Cortex of kidney (tissue), 1 donor: ENCODE measurements at places on chromosomes 2 and 18.

DNA sequence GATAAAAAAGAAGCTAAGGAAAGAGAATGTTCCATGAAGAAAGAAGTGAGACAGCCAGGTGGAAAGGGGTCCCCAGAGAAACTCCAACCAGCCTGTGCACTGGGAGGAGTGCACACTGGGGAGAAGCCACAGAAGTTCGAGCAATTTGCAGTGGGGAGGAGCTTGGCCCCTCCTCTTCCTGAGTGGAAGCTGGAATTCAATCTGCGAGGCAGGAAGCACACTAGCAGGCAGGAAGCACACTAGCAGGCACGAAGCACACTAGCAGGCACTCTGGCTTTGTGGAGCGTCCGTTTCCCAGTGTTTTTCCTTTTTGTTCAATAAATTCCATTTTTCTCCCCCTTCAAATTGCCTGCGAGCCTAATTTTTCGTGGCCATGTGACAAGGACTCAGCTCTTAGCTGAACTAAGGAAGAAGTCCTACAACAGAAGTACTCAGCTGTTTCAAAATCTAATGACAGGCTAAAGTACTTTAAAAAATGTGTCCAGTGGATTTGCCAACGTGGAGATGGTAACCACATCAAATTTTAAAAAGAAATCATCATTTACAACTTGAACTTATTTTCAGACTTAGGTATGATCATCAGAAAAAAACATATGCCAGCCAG lies 21.4 kb upstream of the SPIRE1 start:
- no peak for DNase-seq

DNA sequence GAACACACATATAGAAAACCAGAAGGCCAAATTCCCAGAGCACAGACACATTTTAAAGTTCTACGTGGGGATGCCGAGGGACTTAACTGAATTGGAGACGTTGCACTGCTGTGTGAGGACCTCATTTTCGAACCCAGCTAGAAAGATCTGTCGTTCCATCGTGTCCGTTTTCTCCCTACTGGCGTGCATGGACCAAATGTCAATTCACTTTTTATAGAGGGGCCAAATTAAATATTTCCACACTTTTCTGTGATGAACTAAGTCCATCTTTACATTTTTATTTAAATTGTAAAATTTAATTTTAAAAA lies 692 bp upstream of the TSHZ1 start:
- DNase-seq: no peak

DNA sequence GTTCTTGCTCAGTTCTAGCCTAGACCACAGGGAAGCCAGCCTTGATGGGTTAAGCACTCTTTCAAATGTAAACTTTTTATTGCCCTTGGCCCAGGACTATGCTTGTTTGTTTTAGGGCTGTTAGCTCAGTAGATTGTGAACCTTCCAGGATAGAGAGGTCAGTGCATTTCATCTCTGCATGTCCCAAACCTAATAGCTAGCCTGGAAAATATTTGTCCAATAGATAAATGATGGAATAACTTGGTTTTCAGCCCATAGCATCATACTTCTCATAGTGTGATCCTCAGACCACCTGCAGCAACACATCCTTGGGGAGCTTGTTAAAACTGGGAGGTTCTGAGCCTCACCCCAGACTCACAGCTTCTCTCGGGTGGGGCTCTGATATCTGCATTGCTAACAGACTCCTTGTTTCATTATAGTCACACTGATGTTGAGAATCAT lies 59.8 kb downstream of the TRIB2 start:
- DNase-seq: no peak

DNA sequence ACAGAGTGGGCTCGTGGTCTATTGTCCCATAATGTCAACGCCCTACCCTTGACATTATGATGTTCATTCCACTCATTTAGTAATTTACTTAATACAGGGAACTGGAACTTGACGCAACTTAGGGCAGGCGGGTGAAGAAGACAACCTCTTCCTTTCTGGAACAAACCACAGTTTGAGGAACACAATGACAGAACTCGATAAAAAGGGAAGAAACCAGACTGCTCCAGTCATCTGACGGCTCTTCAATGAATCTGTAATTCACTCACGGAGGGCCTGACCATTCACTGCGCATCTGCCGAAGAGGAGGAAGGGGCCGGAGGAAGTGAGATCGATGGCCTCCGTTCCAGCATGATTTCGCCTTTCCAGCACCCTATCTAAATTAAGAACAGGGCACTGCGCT lies 83.2 kb downstream of the BCL2 start:
- DNase-seq: no peak

GRCh38 chr2:129888461-129888860 lies 91.0 kb upstream of the RAB6C start:
- no peak for DNase-seq

DNA sequence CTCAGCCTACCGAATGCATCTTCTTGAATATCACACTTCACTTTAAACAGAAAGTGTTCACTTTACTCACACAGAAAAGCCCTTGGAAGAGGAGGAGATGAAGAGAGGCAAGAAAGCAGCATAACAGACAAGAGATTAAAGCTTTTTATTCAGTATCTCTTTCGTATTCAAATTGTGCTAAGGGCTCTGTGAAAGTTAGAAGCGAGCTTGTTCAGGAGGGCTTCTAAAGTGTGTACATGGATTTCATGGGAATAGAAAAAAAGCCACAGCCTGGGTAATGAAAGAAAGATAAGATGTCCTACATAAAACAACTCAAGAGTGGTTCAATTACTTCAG lies 531.9 kb downstream of the TMEM182 start:
- DNase-seq: no peak

DNA sequence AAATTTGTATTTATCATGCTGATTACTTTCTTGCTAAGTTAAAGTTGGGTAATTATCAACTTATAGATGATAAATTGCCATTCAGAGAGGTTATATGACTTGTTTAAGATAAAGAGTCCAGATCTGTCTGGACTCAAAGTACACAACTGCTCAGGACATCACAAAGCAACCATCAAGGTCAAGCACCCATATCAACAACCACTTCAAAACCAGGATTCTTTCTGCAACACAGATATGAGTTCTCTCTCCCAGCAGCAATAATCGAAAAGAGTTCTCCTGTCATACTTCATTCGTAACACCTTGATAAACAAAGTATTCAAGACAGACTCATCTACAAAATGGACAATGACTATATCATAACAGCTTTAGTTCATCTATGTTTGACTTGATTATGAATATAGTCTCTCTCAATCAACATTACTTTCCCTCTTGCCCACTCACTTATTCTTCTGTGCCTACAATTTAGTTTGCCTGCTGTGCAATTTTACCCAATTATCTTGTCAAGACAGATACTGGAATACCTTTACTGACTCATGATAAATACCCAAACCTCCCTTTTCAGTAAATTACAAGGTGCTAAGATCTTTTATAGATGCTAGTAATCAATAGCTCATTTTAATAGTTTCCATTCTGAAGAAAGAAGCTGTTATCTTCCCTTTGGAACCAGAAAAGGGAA lies 281.8 kb downstream of the NBAS start:
- DNase-seq: no peak

DNA sequence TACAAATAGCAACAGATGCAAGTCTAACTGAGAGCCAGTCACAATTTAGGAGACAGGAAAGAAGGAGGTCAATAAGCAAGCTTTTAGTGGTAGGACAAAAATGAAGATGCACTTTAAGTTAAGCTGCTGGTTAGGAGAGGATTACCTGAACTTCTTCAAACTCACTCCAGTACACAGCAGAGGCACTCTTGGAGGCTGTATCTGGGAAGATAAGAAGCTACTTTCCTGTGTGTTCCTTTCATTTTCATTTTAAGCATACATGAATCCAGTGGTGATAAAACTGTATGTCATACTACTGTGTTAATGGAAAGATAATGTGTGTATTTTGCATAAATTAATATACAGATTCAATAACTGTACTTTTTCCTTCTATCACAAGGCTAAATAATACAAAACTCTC lies 49.6 kb downstream of the HYCC2 start:
- no peak for DNase-seq

DNA sequence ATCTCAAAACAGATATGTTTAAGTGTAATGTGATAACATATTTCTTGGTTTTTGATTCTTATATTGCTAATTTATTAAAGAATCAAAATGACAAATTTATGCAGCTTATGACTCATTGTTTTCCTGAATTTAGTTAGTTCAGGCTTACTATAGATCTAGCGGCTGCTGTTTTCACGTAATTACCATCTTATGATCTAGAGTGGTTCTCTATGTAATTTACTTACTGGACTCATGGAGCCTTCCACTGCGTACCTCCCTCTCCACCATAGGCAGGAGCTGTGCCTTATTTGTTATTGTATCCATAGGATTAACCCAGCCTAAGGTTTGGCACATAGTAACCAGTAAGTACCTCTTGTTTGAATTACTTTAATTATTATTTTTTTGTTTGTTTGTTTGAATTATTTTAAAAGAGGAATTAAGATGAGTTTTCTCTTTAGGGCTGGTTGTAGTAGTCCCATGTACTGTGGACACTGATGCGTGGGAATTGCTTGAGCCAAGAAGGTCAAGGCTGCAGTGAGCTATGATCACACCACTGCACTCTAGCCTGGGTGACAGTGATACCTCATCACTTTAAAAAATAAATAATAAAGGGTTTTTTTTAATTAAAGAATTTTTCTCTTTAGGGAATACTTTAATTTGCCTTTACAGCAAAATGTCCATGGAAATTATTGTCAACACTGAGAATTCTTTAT lies 165.5 kb downstream of the PHLPP1 start:
- DNase-seq: no peak

DNA sequence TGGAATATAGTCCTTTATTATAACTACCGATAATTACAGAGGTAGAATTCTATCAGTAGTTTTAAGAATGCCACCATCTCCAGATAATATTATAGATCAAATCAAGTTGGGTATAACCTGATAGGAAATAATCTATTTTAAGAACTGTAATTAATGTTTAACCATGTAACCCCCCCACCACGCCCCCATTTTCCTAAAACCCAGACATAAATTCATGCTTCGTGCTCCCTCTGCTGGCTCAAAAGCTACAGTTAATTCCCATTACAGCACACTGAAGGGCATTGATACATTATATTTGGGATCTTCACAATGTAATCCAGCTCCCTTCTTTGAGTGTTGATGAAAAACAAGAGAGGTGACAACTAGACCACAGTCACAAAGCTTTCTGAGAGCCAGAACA lies 228.0 kb upstream of the SMAD7 start:
- no peak for DNase-seq

DNA sequence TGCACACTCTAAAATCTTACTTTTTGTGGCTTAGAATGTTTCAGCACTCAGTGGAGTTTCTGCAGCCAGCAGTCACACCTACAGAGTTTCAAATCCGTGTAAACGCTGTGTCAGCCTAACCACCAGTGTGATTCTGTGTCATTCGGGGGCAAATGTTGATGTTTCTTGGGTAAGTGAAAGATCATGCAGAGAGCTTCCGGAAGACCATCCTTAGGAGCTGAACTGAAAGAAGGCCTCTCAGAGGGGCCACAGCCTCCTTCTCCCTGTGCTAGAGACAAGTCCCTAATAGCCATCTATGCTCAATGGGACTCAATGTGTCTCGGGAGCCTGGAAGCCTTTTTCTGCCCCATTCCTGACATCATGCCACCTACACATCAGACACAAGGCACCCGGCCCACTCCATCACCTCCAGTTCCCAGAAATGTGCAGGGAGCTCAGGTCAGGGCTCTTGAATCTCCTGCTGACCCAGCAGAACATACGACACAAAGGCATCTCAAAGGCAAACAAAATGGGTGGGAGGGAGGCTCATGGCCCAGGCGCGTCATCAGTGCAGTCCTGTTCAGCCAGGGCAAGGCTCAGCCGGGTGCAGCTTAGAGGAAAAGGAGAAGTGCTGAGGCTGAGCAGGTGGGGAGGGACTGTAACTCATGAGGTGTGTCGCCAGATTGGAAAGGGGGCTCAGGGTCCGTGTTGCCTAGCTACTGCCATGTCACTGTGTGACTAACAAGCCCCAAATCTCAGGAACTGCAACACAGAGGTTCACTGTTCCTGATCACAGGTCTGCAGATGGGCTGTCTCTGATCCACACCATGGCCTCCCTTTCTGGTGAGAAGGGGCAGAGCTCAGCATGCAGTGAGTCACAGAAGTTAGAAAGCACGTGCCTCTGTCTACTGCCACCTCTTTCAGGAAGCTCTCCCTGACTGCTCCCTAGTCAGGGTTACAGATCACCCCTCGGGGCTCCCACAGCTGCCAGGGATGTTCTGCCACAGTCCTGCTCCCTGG lies 82.0 kb downstream of the SMAD7 start:
- DNase-seq: no peak

GRCh38 chr2:54394392-54394791 lies 61.7 kb upstream of the SPTBN1 start:
- no peak for DNase-seq

DNA sequence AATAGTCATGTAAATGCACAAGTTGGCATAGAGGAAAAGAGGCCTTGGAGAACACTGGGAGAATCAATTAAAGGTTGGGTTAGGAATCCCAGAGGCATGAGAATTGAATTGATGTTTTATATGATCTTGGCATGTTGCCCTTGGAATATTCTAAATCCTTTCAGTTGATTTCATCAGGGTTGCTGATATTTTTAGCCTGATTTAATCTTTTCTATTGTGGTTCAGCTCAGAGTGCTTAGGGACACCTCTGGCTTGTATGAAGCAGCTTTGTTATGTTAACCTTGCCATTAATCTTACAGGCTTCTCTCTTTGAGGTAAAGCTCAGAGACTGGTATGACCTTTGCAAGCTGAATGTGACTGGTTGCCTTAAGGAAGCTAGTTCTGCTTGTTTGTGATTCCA lies 64.4 kb upstream of the LYPD6B start:
- no peak for DNase-seq

DNA sequence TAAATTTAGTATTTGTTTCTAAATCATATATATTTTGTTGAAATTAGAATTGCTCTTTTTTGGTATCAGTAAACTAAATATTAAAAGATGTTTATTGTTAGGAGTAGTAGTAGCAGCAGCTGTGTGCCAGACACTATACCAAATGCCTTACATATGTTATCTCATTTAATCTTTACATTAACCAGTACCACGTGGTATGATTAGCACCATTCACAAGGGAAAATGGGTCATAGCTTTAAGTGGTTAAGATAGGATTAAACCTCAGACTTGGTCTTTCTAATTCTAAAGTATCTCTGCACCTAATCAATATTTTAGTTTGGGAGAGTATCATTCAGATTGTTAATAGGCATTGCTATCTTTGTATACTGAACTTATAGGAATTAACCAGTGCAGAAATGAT lies 29.0 kb downstream of the PSMD14 start:
- DNase-seq: no peak

GRCh38 chr2:233764761-233765160 lies 4.7 kb downstream of the UGT1A1 start:
- no peak for DNase-seq

GRCh38 chr18:21896732-21897336 lies 156.2 kb downstream of the MIB1 start:
- DNase-seq: no peak

- no peak for DNase-seq
Measured at GRCh38 chr2:205903549-205904129, 182.3 kb downstream of the INO80D start.

- DNase-seq: no peak
Measured at GRCh38 chr2:15656090-15656489, 64.4 kb downstream of the DDX1 start.
